ENCODE measurements at places on chromosomes 3 and 15.

DNA sequence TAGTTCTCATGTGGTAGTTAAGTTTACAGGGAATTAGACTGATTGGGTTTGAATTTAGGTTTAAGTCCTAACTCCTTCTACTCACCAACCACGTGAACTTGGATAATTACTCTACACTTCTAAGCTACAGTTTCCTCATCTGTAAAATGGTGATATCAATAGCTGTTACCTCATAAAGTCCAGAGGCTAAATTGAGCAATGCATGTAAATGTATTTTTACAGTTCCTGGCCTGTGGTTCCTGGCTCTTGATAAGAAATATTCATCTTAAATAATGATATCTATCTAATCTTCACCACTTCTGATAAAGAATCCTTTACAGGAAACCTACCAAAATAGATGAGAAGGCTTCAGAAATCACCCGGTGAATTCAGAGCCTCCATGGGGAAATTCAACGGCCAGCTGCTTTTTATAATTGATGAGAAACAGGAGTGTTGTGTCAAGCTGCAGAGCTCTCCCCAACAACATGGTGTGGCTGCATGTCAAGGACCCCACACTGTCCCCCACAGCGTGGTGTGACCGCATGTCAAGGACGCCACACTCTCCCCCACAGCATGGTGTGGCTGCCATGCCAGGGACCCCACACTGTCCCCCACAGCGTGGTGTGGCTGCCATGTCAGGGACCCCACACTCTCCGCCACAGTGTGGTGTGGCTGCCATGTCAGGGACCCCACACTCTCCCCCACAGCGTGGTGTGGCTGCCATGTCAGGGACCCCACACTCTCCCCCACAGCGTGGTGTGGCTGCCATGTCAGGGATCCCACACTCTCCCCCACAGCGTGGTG is 80.8 kb upstream of the PEX5L start:
- no peak for DNase-seq

DNA sequence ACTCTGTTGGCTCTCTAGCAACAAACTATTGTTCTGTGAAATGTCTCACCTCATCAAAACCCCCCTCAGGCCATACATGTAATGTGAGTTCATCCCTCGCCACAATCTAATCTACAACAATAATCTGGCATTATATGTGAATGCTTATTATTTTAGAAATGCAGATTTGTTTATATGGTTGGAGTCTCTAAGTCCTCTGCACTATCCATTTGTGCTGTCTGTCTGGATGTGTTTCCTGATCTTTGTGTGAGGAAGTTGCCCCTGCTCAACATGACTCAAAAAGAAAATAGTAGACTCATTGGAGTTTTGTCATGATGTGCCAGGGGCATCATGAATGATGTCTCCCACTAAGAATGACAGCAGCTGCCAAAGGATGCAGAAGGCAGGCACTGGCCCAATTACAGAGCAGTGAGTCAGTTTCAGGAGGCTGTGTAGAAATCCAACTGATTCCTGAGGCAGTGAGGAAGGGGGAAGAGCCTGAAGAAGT is 161.6 kb upstream of the PDZRN3 start:
- DNase-seq, result no peak

GRCh38 chr3:150970665-150971324 is 1.7 kb downstream of the CLRN1 start:
- no peak for DNase-seq

- no peak for DNase-seq
Observed at GRCh38 chr3:140316466-140316865, 361.4 kb upstream of the TRIM42 start.
